ENCODE measurements at places on chromosomes 2 and 18.

DNA sequence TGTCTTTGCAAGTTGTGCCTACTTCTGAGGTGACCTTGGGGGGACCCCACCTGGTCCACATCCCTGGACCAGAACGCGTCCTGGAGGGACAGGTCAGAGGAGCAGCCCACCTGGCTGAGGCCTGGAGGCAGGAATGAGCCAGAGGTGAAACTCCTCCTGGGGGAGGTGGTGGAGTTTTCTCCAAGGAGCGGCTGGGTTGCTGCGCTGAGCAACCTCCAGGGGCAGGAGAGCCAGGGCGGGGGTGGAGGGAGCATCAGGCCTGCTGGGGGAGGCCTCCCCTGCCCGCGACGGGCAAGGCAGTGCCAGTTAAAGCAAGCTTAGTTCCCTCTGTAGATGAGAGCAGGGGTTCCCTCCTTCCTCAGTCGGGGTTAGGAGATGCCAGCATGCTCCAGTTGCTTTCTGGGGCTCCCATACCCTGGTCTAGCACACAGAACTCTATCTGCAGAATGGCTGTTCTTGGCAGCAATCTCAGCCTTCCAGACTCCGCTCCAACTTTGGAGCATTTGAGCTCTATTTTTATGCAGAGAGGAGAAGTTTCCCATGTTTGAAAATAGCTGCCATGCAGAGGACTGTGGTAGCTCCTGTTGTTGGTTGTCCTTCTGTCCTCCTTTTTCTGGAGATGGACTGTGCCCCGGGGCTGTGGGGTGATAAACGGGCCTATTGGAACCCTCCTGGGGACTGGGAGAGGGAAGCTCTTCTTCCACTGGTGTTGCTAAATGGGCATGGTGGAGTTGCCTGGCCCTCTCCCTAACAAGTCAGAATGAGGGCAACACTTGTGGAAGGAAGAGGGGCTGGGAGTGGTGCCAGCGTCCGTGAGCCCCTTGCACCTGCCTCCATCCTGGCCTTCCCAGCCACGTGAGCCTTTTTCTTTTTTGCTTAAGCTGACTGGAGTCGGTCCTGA, 39.1 kb downstream of the B3GNT2 start:
- DNase-seq: no peak

GRCh38 chr2:675982-676646, 1.1 kb downstream of the TMEM18 start:
- DNase-seq: peak; percentile 64

DNA sequence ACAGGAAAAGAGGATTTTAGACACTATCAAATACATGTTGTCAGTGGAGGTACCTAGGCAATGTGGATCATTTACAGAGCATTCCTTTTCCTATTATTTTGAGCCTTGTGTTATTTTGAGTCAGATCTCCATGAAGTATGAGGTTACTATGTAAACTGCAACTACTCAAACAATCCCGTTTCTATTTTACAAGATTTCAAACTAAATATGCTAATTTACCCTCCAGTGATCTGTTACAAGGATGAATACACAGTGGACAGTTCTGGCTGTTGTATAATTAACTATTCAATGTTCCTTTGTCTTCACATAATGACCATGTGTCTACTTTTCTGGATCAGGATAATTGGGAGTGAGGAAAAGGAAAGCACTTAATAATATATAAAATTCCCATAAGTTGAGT, 4.6 kb downstream of the HOXD1 start:
- no peak for DNase-seq

- no peak for DNase-seq
These were observed 502.2 kb upstream of the SETBP1 start for GRCh38 chr18:44178476-44178875.

- no peak for DNase-seq
These were observed 31.2 kb downstream of the SMAD2 start for GRCh38 chr18:47899107-47899840.

- no peak for DNase-seq
These were observed 115.1 kb upstream of the REG3G start for GRCh38 chr2:78910376-78910775.

DNA sequence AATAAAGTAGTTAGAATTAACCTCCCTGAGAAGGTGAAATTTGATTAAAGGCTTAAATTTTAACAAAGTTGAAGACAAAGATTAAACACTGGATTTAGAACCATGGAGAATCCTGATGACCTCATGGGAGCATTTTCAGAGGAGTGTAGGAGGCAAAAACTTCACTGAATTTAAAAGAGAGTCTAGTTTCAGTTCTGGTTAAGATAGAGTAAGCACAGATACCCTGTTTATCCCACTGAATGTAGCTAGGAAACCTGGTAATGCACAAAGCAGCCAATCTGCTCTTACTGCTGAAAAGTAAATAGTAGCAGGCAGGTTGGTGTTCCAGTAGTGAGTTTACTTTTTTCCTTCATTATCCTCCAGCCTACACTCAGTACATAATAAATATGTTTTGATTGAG, 654.9 kb upstream of the SYT4 start:
- DNase-seq: no peak

DNA sequence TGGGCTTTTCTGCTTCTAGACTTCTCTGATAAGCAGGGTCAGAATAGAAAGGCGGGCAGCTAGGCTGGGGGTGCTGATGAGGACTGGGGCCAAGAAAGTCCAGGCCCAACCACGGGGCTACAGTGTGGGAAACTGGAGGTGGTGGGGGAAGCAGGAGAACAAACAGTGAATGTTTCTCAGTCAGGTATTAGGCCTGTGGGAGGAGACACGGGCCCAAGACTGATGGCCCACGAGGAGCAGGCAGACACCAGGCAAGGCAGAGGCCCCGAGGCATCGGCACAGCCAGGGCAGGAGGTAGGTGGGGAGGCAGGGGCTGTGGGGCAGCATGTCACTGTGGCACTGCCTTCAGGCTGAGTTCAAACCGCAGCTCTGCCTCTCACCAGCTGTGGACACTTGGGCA, 40.7 kb downstream of the KCNIP3 start:
- no peak for DNase-seq

- no peak for DNase-seq
These were observed 68.1 kb downstream of the OLA1 start for GRCh38 chr2:174180165-174180724.

DNA sequence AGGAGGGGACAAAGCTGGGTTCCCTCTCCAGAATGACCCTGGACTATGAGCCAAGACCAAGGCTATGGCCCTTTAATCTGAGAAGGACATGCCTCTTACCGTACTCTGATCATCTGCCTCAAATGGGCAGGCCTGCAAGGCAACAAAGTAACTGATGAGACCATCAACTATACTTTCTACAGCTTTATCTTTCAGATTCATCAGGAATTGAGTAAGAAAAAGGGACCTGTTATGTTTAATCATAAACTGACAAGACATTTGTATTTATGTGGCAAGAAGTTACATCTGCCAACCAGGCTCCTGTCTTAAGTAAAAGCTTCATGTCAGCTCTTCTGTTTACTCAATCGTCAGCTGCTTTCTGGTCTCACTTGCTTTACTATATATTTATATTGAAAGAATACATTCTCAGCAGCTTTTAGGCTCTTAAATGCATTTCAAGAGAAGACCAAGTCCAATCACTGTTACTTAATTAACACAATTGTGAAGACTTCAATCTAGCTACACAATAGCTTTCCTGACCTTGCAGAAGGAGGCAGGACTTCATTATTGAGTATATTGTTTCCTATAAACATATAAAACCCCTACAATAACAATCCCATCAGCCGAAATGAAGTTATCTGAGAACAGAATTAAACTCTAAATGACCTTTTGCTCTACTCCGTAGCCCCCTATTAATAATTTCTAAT, 163.8 kb downstream of the ETAA1 start:
- no peak for DNase-seq

DNA sequence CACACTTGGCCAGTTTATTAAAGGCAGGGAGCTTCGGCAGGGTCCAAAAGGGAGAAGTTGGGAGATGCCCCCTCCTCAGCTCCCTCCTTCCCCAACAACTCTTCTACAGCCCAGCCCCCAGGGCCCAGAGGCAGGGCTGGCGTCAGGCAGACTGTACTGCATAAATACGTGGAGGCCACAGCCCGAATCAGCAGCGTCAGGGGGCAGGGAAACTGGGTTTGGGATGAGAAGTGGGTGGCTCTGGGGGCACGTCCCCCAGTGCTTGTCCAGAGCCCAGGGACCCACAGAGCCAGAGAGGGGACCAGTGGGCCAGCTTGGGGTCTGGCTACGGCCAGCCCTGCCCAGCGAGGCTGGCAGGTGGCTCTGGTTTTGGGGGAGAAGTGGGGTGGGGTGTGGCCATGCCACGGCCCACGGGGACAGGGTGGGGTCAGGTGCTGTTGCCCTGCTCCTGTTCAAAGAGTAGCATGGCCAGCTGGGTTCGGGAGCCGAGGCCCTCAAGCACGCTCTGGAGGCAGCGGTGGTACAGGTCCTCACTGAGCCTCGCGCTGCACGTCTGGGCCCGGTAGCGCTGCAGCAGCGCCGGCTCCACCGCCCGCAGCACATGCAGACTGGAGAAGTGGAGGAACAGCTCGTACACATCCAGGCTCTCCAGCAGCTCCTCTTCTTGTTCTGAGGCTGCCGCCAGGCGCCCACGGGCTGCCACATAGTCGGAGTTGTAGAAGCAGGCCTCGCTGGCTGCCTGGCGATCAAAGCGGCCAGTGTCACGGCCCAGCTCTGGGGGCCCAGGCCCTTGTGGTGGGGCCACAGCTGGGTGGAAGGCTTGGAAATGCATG, 4.4 kb downstream of the CHPF start:
- DNase-seq: no peak

DNA sequence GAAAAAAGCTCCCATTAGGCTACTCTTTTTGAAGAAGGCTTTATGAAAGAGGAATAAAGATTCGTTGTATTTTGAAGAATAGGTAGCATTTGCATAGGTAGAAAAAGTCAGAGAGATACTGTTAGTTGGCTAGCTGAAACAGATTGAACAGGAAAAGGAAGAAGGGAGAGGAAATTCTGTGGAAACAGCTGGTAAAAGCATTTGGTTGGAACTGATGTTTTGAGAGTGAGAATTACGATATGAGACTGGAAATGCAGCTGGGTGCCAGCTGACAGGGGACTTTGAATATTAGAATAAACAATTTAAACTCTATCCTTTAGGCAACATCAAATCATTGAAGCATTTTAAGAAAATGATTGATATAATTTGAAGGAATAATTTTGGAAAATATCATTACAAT, 96.7 kb upstream of the CNTNAP5 start:
- DNase-seq: no peak

DNA sequence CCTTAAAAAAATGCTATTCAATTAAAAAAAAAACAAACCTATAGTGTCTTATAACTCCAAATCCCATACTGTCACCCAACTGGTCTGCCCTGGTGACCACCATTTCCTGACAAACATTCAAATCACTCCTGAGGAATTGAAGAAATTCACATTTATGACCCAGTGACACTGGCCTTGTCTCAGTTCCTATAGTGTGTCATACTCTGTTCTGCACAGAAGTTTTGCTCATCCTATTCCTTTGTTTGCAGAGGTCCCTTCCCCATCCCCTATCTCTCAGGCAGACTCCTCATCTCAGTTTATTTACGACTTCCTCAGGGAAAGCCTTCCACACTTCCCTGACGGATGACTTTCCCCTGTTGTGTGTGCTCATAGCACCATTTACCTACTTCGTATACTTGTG, 14.7 kb downstream of the ZC3H6 start:
- DNase-seq: no peak

DNA sequence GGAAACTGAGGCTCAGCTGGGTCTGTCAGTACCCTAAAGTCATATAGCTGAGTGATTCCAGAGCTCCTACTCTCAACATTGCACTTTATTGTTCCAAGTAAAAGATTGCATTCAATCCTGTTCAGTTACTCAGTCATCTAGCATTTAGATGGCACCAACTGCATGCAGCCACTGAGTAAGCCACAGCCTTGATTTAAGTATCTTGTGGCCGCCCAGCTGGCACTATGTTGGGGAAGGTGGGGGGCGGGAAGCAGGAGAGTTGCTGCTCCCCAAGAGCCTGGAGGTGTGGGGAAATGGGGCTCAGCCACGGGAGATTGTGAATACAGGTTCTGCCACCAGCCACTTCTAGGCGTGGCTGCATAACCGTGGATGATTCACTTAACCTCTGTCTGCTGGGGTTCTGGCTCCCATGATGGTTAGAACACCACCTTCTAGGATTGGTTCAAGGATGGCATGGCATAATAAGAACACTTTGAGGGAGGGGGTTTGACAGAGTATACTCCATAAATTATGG, 17.1 kb downstream of the ZFP36L2 start:
- DNase-seq: no peak

DNA sequence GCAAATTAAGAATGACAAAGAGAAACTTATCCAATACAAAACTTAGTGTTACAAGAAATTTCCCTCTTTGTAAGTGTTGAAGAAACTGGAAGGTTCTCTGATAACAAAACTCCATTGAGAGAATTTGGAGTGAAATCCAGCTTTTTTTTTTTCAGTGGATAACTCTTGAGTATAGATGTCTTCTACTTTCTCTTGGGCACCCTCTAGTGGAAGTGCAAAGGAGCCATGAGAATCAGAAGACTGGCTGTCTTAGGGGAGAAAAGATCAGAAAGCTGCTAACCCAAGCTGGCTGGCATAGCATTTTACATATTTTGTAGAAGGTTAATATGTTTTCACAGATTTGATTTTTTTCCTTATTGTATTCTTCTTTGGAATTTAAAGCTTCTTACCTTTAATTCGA, 138.8 kb upstream of the SATB2 start:
- peak; percentile 11 for DNase-seq

DNA sequence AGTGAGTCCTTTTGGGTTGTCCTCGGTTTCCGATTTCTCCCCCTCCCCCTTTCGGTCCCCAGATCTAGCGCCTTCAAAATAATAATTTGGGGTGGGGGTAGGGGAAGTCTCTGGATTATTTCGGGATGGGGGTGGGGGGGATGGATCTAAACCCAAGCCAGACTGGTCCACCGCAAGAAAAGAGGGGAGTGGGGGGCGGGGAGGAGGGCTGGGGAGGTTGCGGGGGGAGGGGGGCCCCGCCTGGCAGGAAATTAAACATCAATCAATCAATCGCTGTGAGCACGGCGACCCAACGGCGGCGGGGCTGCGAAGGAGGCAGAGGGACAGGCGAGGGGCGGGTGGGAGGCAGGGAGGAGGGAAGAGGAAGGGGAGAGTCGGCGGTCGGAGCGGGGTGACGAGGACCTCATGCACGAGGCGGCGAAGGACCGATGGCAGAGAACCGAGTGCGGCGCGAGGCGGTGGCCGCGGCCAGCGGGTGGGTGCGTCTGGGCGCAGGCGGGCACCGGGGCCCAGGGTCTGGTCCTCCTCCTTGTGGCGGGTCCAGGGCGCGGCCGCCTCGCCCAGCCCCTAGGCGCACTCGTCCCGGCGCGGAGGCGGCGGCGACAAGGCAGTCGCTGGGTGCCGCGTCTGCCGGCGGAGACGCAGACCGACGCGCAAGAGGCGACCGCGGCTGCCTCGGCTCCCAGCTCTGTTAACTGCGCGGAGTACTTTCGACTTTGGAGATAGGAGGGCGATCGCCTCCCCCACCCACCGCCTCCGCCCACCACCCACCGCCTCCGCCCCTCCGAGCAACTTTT, 468 bp upstream of the SATB2 start:
- DNase-seq: peak; percentile 30

GRCh38 chr2:159185401-159186130, 100.9 kb downstream of the WDSUB1 start:
- peak; percentile 72 for DNase-seq
